ENCODE measurements at places on chromosomes 13 and 19.

GRCh38 chr13:60402022-60402421, 5.0 kb downstream of the TDRD3 start:
- no peak for DNase-seq

- no peak for DNase-seq
Observed at GRCh38 chr13:106286811-106287210, 248.7 kb downstream of the EFNB2 start.

DNA sequence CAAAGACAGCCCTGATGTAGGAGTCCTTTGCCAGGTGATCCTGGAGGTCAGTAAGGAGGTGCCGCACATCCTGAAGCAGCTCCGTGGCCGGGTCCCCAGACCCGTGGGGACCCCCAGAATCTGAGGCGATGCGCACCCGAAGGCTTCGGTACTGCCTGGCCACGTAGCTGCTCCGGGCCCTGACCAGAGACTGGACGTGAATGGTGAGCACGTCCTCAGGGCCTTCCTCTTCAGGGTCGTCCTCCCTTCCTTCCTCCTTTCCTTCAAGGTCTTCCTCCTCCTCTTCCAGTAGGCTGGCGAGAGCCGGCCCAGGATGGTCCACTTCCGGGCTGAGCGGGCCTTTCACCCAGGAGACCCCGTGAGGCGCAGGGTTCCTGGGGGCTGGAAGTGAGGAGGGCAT, 7.5 kb downstream of the RINL start:
- DNase-seq: no peak

DNA sequence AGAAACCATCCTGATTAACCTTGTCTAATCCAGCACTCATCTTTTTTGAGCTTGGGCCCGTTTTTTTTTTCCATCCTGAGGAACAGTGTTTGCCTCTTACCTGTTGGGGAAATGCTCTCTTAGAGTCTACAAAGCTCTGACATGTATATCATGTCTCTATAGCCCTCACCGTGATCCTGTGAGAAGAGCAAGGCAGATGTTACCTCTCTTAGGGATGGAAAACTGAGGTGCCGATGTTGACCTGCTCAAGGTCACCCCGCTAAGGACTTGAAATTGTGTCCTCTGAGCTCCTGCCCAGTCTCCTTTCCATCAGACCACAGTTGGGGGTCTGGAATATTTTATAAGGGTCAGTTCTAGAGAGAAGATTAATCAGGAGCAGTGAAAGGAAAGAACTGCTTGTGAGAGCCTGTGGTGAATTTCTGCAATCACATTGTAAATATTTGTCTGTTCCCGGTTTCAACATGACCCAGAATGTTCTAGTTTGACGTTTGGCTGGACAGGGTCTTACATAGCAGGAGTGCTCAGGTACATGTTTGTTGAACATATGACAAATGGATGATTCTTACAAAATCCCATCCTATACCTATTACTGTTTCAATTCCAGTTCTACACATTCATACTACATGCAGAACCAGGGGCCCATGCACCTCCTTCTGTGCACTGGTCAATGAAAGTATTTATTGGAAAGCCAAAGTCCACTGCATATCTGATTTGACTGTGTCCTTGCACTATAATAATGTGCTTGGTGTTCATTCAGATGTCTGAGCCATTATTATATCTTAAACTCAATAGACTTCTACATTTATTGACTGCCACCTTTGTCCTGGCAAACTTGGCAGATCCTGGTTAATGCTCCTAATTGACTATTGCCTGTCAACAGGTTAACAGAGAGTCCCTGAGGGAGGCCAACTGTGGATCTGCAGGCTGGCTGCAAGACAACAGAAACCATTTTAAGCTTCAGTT, 12.1 kb downstream of the SLC25A15 start:
- no peak for DNase-seq

GRCh38 chr19:38849860-38850435, at the start of gene HNRNPL:
Gene HNRNPL (minus strand): TSS chr19:38849986. CDS start chr19:38849966, 20 bp downstream.
- peak; percentile 100 for DNase-seq

GRCh38 chr19:49830766-49831165, 12.7 kb downstream of the MED25 start:
- DNase-seq: no peak

DNA sequence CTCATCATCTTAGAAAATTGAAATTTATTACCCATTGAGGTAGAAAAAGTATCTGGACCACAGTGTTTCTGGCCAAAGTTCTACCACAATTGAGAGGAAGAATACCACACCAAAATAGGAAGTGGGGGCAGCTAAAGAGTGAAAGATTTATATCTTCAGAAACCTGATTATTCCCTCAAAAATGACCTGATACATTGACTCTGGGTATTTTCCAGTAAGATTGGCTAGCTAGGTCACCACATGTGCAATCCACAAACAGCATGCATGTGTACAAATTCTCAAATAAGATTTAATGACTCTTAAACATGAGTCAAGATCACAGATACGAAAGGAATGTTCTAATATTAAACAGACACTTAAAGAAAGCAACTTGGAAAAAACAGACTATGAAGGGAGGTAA, 1516.2 kb upstream of the PCDH20 start:
- DNase-seq: no peak

DNA sequence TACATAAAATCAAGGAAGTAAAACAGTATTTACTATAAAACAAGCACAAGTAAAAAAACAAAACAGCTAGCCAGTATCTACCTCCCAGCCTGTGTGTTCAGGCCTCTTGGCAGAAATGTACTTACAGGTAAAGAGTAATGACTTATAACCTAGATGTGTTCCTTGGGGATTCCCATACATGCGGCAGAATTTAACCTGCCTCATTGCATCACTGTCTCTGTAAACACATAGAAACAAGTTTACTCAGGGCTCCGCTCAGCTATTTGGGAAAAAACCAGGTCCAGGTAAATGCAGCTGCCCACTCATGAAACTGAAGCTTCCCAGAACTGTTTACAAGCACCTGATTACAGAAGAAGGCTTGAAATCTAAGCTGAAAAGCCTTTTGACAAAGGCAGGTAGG, 50.7 kb upstream of the SERP2 start:
- no peak for DNase-seq

DNA sequence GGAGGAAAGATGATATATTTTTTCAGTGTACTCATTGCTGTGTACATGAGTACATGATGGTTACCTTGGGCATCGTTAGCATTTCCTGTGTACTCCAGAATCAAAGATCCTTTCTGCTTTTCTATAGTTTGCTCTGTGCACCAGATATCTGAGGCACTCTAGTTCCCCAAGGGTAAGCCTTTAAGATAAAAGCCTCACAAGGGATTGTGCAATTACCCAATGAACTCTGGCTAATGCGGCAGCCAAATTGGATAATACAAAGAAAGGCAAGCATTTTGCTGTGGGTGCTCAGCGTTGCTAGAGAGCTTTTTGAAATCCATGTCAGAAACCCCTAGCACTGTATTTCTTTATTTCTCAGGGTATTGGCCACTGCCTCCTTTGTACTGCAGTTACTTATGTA, 2.9 kb downstream of the CYSLTR2 start:
- peak; percentile 30 for DNase-seq

DNA sequence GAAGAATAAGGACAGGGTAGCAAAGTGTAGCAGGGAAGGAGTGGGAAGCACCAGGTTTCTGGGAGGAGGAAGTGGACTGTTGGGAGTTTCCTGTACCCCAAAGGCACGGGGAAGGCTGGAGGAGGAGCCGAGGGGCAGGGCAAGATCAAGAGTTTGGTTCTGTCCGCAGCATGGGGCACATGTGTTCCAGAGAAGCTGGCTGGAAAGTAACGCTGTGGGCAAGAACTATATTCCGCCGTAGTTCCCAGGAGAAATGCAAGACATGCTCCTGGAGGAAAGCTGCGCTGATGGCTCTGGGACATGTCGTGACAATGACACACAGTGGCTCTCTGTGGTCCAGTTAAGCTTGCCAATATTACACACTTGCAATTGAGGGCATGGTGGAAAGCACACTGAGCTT, 51.7 kb upstream of the KPNA3 start:
- DNase-seq: no peak

GRCh38 chr19:34118879-34119748, 53.2 kb upstream of the LSM14A start:
- no peak for DNase-seq

DNA sequence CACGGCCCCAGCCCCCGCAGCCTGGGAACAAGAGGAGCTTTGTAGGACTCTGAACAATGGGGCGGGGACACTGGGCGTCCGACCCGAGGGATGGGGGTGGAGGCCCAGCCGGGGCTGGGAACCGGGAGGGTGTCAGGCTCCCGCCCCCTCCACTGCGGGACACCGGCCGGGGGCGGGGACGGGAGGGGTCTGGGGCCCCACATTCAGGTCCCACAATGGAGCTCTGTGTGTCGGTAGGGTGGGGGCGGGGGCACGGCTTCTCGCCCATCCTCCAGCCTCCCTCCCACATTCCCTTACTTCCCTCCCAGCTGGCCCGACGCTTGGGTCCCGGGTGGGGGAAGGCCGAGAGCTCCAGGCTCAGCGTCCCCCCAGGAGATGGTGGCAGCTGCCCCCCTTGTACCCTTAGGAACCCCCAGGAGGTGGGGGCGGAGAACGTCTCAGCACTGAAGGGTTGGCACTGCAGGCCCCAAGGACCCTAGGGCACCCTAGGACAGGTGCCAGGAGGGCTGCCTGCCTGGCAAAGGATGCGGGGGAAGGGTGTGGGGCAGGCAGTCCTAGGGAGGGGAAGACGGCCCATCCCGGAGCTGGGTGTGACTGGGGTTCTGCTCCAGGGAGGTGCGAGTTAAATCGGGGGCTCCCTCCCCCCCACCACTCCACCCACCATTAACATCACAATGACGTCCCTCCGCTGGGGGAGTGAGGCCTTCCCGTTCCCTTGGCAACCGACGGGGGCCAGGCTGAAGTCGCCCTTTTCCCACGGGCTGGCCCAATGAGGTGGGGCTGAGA, 5.3 kb downstream of the TTYH1 start:
- DNase-seq: no peak

GRCh38 chr13:22126433-22127021, 455.7 kb downstream of the FGF9 start:
- peak; percentile 10 for DNase-seq

GRCh38 chr13:83297586-83298290, 584.5 kb downstream of the SLITRK1 start:
- DNase-seq: no peak

DNA sequence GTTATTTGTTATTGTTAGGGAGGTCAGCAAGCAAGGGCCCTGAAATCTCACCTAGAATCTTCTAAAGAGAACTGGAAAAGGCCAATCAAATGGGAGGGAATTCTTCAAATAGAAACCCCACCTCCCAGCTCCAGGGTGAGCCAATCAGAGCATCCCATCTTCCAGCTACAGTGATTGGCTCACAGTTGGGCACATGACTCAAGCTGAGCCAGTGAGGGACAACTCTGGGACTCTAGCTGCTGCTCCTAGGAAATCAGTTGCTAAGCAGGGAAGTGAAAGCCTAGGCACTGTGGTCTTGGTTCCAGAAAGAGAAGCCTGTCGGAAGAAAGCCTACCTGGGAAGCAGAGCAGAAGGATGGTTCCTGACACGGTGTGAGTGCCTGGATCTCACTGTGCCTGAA, 13.4 kb downstream of the TM6SF2 start:
- DNase-seq: peak; percentile 6

DNA sequence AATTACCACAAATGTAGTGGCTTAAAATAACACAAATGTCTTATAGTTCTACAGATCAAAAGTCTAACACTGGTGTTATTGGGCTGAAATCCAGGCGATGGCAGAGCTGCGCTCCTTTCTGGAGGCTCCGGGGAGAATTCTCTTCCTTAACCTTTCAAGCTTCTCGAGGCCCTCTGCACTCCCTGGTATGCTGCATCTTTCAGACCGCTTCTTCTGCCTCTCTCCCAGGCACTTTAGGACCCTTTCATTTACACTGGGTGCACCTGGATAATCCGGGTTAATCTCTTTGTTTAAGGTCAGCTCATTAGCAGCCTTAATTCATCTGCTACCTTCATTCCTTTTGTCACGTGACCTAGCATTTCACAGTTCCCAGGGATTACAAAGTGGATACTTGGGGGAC, 211.3 kb upstream of the RFC3 start:
- DNase-seq: no peak

- no peak for DNase-seq
Observed at GRCh38 chr13:84136582-84136981, 254.3 kb upstream of the SLITRK1 start.

- DNase-seq: peak; percentile 72
Observed at GRCh38 chr19:46537136-46538097, 41.8 kb upstream of the PNMA8B start.

- DNase-seq: peak; percentile 79
Observed at GRCh38 chr19:54281007-54281728, at the start of gene LILRB2. Gene LILRB2 (minus strand): TSS chr19:54281110. CDS start chr19:54280496, 614 bp downstream.

DNA sequence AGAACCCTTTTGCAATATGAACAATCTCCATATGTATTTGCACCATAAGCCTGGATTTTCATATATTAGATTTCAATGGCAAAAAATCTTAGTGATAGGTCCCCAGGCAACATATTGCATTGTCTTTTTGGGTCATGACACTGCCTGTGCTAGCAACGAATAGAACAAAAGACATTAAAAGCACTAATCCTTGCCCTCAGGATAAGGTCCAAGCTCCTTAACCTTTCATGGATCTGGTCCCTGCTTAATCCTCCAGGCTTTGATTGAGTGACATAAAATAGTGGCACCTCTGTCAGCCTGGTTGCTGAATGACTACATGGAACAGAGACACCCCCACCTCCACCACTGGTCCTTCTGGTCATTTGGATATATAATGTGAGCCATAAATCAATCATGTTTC, 134.4 kb downstream of the RBM26 start:
- no peak for DNase-seq

GRCh38 chr19:47836038-47836437, 14.3 kb downstream of the CRX start:
- DNase-seq: no peak

DNA sequence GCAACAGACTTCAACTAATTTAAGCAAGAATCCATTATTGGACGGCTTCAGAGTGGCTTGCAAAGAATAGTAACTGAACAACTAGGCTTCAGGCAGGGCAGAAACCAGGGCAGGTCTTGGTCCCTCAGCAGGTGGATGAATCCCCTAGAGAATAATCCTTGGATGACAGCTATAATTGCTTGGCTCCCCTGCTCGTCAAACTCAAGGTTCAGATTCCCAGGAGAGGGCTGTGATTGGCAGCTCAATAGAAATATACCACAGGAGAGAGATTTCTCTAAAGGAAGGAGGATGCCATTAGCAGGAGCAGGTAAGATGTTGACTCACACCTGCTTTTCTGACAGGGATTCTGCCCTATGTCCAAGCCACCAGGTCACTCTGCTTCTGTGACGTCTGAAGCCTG, 89.6 kb upstream of the PCDH8 start:
- DNase-seq: no peak

GRCh38 chr19:27971071-27971470, 1241.9 kb downstream of the UQCRFS1 start:
- DNase-seq: no peak

GRCh38 chr13:50425772-50426171, 410.5 kb downstream of the KCNRG start:
- DNase-seq: peak; percentile 11

DNA sequence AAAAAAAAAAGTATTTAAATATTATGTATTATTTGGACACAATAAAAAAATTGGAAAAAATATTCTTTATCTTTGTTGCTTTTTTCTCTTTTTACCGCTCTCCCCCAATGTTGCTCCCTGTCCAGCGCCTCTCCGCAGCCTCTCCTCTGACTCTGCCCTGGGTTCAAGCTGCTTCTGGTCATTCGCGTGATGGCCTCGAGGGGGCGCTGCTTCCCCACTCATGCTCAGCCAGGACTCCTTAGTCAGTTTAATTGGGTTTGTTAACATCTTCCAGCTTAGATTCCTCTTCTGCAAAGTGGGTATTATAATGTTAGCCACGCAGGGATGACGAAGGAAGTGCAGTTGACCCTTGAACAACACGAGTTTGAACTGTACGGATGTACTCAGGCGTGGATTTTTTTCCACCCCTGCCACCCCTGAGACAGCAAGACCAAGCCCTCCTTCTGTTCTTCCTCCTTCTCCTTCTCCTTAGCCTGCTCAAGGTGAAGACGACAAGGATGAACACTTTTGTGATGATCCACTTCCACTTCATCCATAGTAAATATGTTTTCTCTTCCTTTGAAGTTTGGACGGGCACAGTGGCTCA, 4.9 kb upstream of the NWD1 start:
- peak; percentile 38 for DNase-seq
